ENCODE measurements at places on chromosomes 13 and 19. TPM values are rescaled to one million over a fixed set of nuclear protein-coding genes. Genes with fewer than 3 reads are reported as not detected.

The ITGBL1 gene
- 0.34 TPM for total RNA-seq

The FFAR2 gene
- 0.13 TPM for total RNA-seq

The SIGLEC11 gene
- total RNA-seq, result not detected

The COX6B1 gene
- 619 TPM for total RNA-seq

DNA sequence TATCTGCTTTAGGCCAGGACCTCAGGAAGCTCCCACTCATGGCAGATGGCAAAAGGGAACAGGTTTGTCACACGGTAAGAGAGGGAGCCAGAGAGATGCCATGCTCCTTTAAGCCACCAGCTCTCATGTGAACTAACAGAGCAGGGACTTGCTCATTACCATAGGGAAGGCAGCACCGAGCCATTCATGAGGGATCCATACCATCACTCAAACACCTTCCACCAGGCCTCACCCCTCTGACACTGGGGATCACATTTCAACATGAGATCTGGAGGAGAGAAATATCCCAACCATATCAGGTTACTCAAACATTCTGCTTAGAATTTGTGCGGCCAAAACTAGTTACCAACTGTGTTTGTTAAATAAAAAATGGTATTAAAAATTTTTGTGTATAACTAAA is 427.0 kb downstream of the UQCRFS1 start:
- no peak for DNase-seq

DNA sequence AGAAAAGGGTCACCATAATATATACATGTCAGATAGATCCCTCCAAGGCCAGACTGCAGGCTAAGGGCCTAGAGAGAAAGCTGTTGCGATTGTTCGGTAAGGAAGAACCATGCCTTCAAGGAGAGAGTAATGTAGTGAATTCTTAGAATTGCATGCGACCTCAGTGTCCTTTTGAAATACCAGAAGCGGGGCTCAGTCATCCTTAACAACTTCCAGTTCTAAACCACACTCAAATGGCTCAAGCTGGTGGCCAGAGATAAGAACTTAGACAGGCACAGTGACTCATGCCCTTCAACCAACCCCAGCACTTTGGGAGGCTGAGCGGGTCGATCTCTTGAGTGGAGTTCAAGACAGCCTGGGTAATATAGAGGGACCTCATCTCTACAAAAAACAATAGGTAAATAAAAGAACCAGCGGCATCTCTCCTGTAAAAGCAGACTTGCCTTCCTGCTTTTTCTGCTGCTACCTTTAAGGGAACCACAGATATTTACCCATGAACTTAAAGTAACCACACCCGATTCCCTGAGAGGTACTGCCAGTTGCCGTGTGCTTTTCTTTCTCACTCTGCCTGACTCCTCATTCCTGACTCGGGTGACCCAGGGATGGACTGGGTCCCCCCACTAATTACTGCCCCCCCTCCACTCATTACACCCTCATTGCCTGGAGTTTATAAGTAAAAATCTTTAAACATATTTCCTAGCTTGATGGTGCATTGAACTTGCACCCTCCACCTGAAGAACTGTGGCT is 15.4 kb upstream of the SIGLEC6 start:
- no peak for DNase-seq

DNA sequence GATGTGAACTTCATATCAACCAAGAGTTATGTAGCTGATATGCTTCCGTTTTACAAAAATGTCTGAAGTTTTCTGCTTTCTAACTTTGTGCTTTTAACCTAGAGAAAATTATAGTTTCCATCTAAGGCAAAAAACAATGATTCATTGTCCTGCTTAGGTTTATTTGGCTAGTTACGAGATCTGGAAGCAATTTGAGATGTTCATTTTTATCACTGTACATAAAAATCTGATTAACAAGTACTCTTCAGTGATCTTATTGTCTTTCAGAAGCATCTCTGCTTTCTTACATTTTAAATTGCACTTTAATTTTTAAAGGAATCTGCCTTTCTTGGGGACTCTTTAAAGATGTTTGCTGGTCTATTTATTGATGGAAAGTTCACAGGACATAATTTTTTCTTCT is 188.1 kb downstream of the RFC3 start:
- no peak for DNase-seq

GRCh38 chr19:39617745-39618144 is 15.4 kb downstream of the LGALS13 start:
- no peak for DNase-seq

- DNase-seq, result no peak
These were observed 1023.5 kb downstream of the PCDH17 start for GRCh38 chr13:58655086-58655485.

Measured in SK-MEL-5 (cell line).